Gastroesophageal sphincter (tissue), 4 donors: ENCODE measurements at places on chromosomes 16 and 17.
A peak's percentile ranks its signal among the peaks of the same experiment; 100 is the strongest.

- no peak for ATAC-seq
These were observed 7.3 kb upstream of the AARSD1 start for GRCh38 chr17:42971589-42971988.

GRCh38 chr16:72202014-72202413, 30.1 kb upstream of the PMFBP1 start:
- no peak for ATAC-seq

GRCh38 chr17:40022961-40023541, 7.8 kb downstream of the CSF3 start:
- no peak for ATAC-seq

- ATAC-seq = peak; percentile 58
These were observed 143.8 kb downstream of the AXIN2 start for GRCh38 chr17:65417406-65418221.

GRCh38 chr17:41985919-41986318, 19.3 kb downstream of the CNP start:
- ATAC-seq = no peak
